ENCODE measurements at places on chromosomes 16 and 17.

DNA sequence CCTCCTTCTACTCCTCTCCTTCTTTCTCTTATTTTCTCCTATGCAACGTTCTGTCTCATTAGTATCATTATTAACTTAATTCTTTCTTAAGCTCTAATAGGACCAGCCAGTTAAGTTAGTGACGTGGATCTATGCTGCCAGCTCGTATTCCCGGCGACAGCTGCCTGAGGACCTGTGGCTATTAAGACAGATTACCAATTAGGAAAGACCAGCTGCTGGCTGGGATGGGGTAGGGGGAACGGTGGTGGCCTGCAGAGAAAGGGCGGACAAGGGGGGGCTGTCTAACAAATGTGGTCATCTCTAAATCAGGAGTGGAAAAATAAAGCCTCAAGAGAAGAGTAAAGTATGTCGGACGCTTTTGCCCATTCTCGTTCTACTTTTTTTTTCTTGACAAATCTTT lies 770 bp upstream of the MYH3 start:
- no peak for DNase-seq

DNA sequence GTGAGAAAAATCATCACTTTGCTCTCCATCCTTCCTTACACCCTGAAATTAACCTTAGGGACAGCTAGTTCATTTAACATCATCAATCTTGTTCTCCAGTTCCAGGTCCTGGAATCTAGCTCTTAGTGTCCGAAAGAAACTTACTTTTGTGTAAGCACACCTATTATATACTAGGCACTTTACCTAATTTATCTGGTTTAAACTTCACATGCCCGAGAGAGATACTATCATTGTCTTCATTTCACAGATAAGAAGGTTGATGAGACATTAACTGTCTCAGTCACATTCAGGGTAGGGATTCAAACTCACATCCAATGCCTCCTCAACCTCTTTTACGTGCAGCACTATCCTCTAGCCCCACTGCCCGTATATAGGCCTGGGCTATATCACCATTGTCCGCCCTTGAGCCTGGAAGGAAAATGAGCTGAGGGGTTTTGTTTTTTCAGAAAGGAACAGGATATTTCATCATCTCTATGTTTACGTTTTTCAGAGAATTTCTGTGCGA lies 501 bp upstream of the AP2B1 start:
- no peak for DNase-seq

GRCh38 chr17:18315562-18315922 lies 449 bp downstream of the SMCR8 start:
- DNase-seq: peak; percentile 22

DNA sequence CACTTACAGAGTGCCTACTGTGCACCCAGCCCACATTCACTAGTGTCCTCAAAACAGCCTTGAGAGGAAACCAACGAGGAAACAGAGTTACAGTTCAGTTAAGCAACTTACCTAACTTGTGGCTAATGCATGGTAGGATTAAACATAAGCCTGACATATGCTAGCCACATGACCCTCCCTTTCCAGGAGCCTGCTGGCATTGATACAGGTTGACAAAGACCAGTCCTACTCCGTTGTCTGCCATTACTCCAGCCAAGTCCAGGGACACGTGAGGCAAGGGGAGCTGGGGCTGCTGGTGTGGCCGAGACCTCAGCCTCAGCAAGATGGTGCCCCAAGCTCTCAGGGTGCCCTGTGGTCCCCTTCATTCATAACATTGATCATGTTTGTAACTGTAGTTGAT lies 37.9 kb downstream of the SNX20 start:
- no peak for DNase-seq

- peak; percentile 51 for DNase-seq
Measured at GRCh38 chr17:75822119-75822799, 21.9 kb downstream of the UNC13D start.

- DNase-seq: peak; percentile 46
Measured at GRCh38 chr17:7884581-7885366, 3.8 kb upstream of the CHD3 start.

DNA sequence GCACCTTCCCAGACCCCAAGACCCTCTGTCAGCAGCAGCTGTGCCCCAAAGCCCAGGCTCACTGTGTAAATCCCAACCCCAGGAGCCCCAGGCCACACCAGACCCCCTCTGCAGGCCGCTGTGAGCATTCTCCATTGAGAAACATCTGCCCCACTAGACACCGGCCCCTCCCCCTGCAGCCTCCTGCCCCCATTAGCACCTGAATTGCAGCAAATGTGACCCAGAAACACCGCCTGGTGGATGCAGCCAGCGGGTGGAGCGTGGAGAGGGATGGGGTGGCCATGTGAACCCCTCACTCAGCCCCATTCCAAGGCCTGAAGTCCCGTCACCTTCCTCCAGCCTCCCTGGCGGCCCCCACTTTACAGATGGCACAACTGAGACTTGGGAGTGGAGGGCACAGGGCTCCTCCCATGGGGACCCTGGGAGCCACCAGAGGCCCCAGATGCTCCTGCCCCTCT lies 2.2 kb downstream of the UBALD1 start:
- DNase-seq: no peak

DNA sequence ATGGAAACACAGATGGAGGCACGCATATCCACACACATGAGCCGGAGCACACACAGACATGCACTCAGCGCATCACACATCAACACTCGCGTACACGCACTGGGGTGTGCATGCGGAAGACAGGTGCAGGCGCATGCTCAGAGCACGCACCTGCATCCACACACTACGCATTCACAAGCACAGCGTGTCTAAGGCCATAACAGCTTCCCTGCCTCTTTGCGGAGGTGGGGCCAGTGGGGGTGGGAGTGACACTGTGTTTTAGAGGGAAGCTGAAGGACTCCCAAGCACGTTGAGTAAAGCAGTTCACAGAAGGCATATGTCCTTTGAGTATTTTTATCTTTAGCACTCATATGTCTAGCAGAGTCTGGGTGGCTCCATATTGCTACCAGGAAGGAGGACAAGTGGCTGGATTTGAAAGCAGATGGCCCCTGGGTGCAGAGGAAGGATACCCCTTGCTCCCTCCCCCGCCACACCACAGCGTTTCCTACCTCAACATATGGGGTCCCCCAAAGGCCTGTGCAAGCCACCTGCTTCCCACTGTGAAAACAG lies 68.6 kb upstream of the TOB1 start:
- DNase-seq: no peak

DNA sequence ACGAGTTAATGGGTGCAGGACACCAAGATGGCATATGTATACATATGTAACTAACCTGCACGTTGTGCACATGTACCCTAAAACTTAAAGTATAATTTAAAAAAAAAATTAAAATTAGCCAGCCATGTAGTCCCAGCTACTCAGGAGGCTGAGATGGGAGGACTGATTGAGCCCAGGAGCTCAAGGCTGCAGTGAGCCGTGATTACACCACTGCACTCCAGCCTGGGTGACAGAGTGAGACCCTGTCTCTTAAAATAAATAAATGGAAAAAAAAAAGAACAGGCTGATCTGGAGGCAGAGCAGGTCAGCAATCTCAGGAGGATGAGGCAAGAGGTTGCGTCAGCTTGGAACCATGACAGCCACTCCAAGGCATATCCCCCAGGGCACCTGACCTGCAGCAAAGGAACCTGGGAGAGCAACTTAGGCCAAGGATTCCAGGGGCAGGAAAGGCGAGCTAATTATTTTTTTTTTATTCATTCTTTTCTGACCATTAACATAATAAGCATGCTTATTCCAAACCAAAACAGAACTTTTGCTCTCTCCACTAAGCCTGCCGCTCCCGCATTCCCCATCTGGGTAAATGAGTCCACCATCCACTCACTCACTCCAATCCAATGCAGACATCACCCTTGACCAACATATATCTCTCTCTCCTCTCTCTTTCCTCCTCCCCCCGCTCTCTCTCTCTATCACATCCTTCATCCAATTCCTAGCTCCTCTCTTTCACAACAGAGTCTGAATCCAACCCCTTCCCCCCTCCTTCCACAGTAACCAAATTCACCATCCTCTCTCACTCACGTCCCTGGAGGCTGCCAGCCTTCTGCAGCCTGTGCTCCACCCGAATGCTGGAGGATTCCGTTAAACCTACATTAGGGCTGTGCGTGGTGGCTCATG lies 47.7 kb downstream of the TK2 start:
- no peak for DNase-seq

DNA sequence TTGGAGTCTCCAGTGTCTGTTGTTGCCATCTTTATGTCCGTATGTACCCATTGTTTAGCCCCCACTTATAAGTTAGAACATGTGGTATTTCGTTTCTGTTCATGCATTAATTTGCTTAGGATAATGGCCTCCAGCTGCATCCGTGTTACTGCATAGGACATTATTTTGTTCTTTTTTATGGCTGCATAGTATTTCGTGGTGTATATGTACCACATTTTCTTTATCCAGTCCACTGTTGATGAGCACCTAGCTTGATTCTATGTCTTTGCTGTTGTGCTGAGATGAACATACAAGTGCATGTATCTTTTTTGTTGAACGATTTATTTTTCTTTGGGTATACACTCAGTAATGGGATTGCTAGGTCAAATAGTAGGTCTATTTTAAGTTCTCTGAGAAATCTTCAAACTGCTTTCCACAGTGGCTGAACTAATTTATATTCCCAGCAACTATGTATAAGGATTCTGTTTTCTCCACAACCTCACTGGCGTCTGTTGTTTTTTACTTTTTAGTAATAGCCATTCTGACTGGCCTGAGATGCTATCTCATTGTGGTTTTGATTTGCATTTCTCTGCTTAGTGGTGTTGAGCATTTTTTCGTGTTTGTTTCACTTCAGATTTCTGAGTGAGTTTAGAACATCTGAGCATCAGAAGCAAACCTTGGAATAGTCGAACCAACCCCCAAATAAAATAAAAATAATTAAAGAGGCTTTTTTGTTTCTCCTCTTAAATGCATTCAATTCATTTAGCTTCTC lies 304.7 kb downstream of the ZFHX3 start:
- no peak for DNase-seq

- no peak for DNase-seq
Measured at GRCh38 chr17:49738456-49739163, 25.3 kb downstream of the FAM117A start.

- DNase-seq: no peak
Measured at GRCh38 chr17:57902117-57902799, 52.4 kb upstream of the MRPS23 start.

DNA sequence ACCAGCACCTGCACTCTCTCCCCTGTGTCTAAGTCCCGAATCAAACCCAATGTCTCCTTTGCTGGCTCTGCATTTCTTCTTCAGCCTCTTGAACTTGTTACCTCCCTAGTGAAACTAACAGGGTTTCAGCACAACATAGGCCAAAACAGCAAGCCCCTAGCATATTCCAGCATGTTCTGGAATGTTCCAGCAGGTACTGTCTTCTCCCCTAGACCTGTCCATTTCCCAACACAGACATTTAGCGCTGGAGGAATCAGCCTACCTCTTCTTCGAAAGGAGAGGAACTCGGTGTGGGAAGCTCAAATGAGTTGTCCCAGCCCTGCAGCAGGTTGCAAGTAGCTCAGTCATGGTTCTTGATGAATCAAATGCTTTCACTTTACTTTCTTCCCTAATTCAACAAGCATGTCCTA lies 47.1 kb downstream of the LITAF start:
- DNase-seq: no peak

GRCh38 chr17:39666601-39667261 lies 1.5 kb upstream of the PNMT start:
- no peak for DNase-seq

GRCh38 chr17:13209081-13209480 lies 191.3 kb upstream of the ELAC2 start:
- DNase-seq: no peak

DNA sequence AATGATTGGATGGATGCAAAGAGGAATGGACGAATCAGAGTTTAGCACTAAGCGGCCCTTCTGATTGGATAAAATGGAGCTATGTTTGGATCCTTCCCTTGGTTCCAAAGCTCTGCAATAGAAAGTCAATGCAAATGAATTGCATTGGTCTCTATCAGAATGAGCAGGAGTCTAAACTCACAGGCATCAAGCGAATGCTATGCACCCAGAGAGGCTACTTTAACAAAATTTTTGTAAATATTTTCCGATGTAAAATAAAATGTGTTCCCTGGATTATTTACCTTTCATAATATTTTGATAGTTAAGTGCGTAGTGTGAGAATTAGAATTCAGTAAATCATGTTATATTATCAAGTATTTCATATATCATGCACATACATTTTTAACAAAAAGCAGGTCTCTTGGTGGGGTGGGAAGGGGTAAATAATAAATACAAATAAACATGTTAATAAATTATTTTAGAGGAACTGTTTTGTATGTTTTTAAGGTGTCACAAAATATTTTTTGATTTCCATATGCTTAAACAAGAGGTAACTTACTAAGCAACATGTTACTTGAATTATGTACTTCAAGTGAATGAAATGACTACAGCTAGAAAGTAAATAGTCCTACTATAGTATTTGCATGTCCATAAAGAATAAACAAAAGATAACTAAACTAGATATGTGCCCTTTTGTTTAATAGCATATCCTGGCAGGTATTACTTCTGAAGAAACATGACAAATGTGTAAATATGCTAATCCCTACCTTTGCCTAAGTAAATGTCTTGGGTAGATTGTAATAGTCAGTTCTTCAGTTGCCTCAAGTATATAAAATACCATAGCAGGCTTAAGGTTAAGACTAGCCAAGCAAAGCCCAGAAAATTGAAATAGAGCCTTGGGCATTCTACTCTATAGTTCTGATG lies 4.4 kb upstream of the UNK start:
- DNase-seq: no peak

- DNase-seq: no peak
Measured at GRCh38 chr16:4070936-4071335, 45.3 kb downstream of the ADCY9 start.

DNA sequence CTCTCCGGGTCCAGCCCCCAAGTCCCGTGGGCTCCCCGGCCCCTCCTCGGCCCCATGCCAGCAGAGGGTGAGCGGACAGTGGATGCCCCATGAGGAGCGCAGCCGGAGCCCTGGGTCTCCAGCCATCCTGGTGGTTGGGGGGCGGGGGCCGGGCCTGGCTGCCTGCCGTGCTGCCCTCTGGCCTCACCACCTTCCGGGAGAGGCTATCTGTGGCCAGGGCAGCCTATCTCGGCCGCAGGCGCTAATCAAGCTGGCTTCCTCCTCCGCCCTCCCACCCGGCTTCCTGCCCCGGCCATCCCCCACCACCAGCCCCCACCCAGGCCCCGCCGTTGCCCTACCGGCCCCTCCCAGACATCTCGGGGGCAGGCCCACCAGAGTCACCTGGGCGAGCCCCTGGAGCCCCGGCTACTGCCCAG lies 46.8 kb downstream of the ZFPM1 start:
- no peak for DNase-seq

- peak; percentile 60 for DNase-seq
Measured at GRCh38 chr17:42531455-42532354, 4.3 kb upstream of the NAGLU start.

- no peak for DNase-seq
Measured at GRCh38 chr16:88348377-88349152, 34.2 kb upstream of the ZNF469 start.

GRCh38 chr17:41498276-41498675 lies 7.1 kb downstream of the KRT13 start:
- no peak for DNase-seq

- DNase-seq: no peak
Measured at GRCh38 chr17:40940266-40940665, 2.8 kb upstream of the KRT23 start.

GRCh38 chr16:15739950-15740349 lies 89.9 kb downstream of the NDE1 start:
- DNase-seq: no peak

All from stimulated activated CD4-positive, alpha-beta T cell treated with anti-CD3 and anti-CD28 coated beads, Interleukin-15, amount 100 ng/mL, for 24 hours (primary cell).